Kidney tubule cell (primary cell): ENCODE measurements at places on chromosomes 5 and 9.

DNA sequence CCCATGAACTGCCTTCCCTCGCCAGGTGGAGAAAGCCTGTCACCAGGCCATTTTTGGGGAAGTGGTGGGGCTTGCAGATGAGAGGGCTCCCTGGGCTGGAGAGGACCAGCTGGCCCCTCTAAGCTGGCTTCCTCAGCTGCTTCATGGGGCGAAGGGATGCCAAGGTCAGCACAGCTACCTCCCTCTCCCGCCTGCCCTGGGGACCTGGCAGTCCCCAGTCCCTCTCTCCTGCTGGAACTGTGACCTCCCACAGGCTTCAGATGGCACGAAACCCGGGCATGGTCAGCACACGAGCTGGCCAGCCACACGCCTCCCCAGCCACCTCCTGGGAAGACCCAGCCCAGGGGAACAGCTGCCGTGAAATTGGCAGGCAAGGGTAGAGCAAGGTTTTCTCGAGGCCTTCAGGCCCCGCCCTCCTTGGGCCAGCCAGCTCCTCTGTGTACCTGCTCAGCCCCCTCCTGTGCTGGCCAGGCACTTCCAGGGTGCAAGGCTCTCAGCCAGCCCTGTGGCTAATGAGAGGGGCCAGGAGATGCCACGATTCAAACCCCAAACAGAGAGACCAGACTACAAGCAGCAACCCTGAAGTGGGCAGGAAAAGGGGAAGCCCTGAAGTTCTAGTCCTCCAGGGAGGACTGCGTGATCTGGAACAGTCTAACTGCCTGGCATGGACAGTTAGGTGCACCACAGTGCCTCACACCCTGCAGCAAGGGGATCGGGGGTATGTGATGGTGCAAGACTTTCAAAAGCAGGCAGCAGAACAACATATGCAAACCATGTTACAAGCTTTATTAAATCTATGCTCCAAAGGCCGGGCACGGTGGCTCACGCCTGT is 12.9 kb downstream of the PLPP7 start:
- no peak for DNase-seq

GRCh38 chr5:170576602-170577535 is 73.0 kb downstream of the KCNIP1 start:
- no peak for DNase-seq

DNA sequence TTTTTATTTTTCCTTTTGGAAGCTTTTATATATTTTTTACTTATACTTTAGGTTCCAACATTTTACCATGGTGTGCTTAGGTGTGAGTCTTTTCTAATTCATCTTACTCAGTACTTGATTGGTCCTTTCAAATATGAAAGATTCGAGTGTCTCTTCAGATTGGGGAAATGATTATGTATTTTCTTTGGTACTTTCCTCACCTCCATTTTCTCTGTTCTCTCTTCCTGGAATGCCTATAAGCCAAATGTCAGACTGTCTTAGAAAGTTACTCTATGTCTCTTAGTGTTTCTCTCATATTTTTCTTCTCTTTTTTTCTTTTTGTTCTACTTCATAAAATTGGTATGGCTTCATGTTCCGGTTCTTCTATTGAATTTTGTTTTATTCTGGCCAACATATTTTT is 119.6 kb upstream of the SV2C start:
- no peak for DNase-seq

- no peak for DNase-seq
Observed at GRCh38 chr5:105573575-105573974, 2011.0 kb upstream of the NUDT12 start.

- DNase-seq: no peak
Observed at GRCh38 chr9:134869554-134870300, 10.9 kb upstream of the FCN2 start.

GRCh38 chr5:93578813-93579691 is 2.0 kb downstream of the NR2F1-AS1 start:
- peak; percentile 21 for DNase-seq

DNA sequence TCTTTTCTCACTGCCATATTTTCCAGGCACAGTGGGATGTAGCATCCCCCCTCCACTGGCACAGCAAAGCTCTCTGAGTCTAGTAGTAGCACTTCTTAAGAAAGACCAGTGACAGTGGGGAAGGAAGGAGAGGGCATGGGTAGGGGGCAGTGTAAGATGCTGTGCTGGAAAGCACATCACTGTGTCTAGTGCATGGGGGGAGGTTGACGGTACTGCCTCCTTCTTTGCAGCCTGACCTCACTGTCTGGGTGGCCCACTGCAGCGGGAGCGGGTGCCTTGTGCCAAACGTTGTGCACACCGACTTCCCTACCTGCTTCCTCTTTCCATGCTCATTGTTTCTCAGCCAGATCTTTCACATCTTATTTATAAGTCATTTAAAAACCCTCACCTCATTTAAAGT is 91.8 kb downstream of the PDE8B start:
- DNase-seq: no peak

DNA sequence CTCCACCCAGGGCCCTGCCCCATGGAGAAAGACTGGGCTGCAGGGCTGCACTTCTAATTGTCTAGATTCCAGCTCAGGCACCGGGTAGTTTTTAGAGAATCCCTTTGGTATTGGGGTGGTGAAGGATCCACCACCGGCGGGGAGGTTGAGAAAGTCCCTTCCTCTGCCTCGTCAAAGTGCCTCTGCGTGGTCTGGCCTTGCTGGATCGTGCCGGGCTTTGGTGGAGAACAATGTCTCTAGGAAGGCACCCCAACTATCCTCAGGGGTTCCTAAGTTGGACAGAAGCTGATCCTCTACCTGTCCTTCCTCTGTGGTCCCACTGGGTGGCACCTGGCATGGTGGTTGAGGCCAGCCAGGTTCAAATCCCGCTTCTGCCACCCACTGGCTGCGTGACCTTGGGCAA is 7.3 kb upstream of the AMBP start:
- no peak for DNase-seq

DNA sequence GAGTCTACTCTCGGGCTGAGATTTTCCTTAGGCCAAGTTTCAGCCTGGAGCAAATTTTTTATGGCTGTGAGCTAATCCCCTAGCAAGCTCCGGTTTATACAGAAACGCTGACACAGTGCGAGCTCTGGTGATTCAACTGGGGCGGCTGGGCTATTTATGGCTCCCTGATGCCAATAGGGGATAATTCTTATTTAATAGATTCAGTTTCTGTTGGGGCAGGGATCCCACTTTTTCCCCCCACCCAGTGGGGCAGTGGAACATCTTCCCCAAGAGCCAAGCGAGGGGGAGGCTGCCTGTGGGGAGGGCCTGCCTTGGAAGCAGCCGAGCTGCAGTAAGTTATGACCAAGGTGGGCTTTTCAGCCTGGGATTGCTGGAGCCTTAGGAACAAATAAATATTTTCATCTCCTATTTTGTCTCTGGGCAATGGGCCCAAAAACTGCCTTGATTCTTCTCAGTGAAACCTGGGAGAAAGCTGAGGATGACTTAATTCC is 129.1 kb downstream of the MACROH2A1 start:
- DNase-seq: no peak

DNA sequence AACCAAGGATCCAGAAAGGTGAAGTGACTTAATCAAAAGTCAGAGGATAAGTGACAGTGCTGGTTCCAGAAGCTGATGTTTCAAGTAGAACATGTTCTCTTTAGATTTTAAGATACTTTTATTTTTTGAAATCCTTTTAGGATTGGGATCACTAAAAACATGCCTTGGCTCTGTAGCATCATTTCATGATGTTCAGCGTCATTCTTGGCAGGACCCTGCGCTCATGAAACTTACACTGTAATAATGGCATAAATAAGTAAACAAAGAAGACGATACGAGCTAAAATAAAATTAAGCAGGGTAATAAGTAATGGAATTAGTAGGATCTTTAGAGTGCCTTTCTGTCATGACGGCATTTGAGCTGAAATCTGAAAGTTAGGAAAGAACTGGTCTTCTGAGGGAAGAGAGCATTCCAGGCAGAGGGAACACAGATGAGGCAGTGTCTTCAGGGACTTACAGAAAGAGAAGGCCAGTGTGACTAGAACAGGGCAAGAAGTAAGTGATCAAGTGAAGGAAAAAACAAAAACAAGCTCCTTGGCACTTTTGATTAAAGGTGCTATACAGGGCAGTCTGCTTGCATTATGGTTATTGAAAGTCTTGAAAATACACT is 19.9 kb downstream of the CTNNA1 start:
- no peak for DNase-seq

DNA sequence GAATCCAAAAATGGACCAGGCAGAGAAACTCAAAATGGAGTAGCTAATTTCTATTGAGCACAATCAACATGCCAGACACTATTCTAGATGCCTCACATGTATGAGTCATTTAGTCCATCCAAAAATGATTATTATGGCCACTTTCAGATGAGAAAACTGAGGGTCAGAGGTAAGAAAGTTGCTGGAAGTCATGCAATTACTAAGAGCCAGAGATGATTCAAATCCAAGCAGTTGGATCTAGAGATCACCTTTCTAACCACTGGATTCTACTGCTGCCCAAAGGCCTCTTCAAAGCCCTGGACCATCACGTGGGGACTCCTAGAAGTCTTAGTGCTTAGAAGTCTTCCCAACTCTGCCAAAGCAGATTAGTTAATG is 51.8 kb upstream of the HMHB1 start:
- no peak for DNase-seq
